ENCODE measurements at places on chromosomes 1 and 21.

DNA sequence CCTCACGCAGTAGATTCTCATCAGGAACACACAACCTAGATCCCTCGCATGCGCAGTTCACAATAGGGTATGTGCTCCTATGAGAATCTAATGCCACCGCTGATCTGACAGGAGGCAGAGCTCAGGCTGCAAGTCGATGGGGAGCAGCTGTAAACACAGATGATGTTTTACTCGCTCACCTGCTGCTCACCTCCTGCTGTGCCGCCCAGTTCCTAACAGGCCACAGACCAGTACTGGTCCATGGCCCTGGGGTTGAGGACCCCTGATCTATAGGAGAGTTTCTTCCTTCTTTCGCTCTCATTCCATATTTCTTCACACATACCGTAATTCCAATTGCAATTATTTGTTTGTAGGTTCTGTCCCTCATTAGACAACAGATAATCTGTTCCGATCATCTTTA is 103.4 kb downstream of the CLEC20A start:
- no peak for DNase-seq

DNA sequence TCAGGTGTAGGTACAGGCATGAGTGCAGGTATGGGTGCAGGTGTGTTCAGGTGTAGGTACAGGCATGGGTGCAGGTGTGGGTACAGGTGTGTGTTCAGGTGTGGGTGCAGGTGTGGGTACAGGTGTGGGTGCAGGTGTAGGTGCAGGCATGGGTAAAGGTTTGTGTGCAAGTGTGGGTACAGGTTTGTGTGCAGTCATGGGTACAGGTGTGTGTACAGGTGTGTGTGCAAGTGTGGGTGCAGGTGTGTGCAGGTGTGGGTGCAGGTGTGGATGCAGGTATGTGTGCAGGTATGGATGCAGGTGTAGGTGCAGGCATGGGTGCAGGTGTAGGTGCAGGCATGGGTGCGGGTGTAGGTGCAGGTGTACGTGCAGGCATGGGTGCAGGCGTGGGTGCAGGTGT is 79.4 kb upstream of the ACTL8 start:
- DNase-seq = no peak

DNA sequence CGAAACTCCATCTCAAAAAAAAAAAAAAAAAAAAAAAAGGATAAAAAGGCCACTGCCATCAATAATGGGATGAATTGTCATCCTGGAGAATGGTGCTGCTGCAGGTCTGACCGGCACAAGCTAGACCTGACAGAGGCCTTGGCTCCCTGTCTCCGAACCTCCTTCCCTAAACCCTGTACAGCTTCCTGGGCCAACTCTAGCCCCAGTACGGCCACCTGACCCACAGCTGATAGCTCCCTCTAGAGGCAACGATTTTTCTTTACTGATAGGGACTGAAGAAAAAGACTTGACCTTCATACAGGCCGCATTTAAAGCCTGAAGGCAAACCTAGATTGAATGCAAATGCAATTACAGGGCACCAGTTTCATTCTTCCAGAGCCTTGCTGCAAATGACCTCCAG is 30.7 kb downstream of the NOL9 start:
- DNase-seq = peak; percentile 68

GRCh38 chr1:6471970-6472368 is 6.0 kb upstream of the TNFRSF25 start:
- DNase-seq = no peak

- DNase-seq = no peak
These were observed 212.3 kb upstream of the DPYD start for GRCh38 chr1:98133131-98133530.

GRCh38 chr1:77348549-77348948 is 66.7 kb downstream of the AK5 start:
- DNase-seq = no peak

DNA sequence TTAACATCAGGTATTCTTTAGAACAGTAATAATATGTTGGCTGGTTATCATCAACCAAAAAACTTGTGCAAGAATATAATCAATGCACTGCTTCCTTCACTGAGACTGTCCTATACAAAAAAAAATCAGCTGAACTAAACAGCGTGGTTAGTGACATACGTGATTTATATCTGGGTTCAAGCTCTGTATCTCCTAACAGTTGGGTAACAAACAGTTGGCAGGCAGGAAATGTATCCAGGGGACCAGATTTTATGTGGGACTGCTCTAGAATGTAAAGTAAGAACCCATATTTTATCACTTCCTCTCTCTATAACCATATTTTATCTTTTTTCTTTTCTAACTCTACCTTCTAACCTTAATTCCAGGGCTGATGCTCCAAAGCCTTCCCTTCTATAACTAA is 8.0 kb downstream of the ACBD6 start:
- no peak for DNase-seq

DNA sequence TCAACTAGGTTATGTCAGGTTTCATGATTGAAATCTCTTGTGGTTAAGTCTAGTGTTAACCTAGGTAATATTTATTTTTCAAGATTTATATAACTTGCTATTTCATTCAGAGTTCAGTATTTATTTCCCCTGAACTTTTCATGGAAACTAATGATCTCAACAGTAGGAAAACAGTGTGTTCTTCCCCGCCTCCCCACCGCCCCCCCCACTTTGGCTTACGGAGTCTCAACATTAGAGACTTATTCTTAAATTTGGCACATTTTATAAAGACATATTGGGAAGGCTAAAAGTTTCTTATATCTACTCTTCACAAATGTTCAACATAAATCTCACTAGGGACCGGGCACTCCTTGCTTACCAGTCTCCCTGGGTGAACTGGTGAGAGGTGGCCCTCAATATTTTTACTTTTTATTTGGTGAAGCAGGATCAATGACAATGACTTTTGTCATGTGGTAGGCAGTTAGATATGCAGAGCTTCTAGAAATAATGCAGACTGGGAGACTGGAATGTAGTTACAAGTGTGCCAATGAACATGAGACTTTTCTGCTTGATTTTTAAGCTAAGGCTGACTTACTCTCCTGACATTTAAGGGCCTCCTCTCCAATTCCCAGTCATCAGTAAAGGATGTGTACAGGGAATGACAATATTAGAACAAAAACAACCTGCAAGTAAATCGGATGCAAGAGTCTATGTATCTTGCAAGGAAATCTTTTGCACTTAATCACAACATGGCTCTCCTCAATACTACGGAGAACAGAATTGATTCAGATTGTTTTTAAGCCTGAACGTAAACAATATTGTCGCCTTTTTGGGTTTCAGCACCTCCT is 1.7 kb upstream of the MAN1A2 start:
- no peak for DNase-seq

GRCh38 chr1:47689894-47690293 is 252.1 kb downstream of the FOXD2 start:
- no peak for DNase-seq

GRCh38 chr1:222233444-222234158 is 314.3 kb downstream of the HHIPL2 start:
- no peak for DNase-seq

DNA sequence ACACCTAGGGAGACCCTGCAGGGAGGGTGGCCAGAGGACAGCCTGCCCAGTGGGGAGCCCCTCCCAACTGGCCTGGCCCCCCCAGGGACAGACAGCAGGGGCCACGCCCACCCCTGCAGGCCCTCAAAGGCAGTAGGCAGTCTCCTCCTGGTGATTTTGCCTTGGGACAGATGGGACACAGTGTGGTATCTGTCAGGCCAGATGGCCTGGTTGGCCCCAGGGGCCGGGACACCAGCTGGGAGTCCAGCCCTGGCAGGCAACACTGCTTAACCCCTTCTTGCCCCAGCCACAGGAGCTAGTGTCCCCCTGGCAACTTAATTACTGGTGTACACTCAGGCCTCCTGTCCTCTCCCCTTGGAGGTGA is 17.8 kb downstream of the IFFO2 start:
- no peak for DNase-seq

DNA sequence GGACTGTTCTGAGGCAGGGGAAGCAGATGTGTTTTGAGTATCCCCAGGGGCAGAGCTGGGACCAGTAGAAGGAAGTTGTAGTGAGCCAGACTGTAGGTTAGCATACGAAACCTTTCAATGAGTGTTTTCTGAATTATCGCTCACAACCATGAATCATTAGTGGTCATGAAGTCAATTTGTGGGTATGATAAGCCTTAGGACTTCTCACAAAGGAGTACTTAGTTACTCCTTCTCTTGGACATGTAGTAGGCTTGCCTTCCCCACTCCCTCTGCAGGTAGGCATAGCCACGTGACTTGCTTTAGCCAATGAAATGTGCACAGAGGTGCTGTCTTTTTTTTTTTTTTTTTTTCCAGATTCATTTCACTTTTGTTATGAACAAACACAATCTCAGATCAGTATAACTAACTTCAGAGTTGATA is 23.9 kb upstream of the FAAH start:
- no peak for DNase-seq

DNA sequence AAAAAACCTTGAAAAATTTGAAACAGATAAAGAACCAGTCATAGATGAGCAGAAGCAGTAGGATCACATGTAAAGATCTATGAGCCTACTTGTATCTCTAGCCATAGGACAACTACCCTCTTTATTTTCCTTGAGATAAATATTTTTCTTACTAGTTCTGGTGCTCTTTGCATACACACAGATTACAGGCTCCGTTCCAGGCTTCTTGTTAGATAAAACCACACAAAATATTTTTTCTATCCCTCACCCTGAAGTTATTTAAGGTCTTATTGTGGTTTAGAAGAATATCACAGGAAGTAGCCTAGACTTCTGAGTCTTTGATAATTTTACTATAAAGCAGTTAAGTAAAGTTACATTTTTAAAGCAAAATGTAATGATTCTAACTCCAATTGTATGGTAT is 512.2 kb downstream of the NEGR1 start:
- DNase-seq = no peak

DNA sequence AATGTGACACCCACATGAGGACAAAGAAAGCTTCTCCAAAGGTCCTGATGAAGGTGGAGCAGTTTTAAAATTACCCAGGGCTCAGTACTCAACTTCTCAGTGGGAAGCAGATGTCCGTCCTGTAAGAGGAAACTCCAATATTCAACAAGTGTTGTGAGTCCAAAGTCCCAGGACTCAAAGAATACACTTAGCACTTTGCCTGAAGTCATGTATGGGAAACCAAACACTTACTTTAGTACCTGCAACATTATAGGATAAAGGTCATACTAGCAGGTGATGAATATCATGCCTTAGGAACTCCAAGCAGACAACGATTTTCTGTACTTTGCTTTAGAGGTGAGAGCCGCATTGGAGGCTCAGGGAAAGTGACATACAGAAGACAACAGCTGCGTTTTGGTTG is 37.2 kb upstream of the ST6GALNAC3 start:
- no peak for DNase-seq

- DNase-seq = no peak
These were observed 698.6 kb downstream of the LTN1 start for GRCh38 chr21:28294051-28294450.

- no peak for DNase-seq
These were observed 73.7 kb downstream of the CAPZB start for GRCh38 chr1:19411612-19412011.

- no peak for DNase-seq
These were observed 48.2 kb downstream of the RASSF5 start for GRCh38 chr1:206555473-206555935.

DNA sequence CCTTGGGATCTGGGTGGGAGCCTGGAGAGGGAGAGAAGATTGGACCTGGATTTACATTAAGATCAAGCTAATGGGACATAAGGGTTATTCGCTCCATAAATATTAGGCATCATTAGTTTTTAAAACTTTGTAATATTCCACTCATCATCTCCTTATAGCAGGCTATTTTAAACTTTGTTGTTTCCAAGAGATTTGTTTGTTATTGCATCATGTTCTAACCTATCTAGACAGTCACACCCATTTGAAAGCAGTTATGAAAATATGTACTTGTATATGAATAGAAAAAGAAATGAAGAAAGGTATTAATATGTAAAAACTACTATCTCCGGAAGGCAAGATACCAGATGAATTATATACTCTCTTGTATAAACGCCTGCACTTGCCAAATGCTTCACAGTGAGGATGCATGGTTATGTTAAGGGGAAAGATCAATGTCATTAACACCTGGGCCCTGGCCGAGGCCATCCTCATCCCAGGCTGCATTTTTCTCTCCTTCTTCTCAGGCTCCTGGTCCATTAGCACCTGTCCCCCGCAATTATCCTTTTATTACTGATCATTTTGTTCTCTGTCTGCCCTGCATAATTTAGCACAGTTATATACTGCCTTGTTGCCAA is 468.2 kb downstream of the MATN1 start:
- no peak for DNase-seq

GRCh38 chr1:228391411-228392020 is 15.1 kb downstream of the TRIM11 start:
- no peak for DNase-seq

- no peak for DNase-seq
These were observed 43.2 kb downstream of the LRRC71 start for GRCh38 chr1:156963621-156964020.

DNA sequence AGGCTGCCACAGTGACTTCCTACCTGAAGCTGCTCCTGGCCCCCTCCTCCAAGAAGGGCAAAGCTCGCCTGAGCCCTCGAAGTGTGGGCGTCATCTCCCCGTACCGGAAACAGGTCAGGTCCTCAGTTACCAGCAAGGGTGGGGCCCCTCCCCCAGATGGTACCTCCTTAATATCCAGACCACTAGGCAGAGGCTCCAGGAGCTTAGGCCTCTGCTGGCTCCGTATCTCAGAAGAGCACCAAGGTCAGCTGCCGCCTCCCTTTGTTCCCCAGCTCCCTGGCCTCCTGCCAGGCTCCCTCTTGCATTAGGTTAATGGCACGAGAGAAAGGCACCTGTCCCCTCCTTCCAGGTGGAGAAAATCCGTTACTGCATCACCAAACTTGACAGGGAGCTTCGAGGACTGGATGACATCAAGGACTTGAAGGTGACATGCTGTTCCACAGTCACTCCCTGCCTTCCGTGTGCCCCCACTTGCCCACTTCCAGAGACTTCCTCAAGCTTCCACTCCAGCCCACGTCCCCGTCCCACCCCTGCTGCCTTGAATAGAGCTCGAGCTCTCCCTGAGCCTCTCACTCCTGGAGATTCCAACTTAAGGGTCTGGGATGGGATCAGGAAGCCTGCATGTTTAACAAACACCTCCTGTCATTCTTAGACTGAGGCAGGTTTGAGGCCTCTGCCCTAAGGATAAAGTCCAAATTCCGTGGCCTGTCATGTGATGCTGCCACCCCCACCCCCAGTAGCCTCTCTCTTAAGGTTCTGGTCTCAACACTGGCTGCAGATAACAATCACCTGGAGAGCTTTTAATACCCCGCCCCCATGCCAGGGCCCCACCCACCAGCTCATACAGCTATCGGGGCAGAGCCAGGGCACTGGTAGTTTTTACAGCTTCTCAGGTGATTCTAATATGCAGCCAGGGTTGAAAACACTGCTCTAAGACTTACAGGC is 8.3 kb downstream of the RHOC start:
- no peak for DNase-seq

GRCh38 chr1:31505911-31506497 is 70.3 kb upstream of the TINAGL1 start:
- DNase-seq = no peak

DNA sequence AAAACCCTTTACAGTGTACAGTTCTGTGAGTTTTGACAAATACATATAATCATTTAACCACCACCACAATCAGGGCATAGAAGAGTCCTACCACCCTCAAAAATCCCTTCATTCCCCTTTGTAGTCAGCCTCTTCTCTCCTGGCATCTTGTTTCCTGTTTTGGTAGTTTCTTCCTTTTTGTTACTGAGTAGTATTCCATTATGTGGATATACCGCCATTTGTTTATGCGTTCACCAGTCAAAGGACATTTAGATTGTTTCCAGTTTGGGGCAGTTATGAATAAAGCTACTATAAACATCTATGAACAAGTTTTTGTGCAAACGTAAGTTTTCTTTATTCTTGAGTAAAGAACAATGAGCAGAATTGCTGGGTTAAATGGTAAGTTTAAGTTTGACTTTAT is 49.6 kb downstream of the RNF220 start:
- DNase-seq = no peak
